Calu3 (cell line): ENCODE measurements at places on chromosomes 5 and 9.

GRCh38 chr5:68884144-68884754 lies 209.6 kb upstream of the SLC30A5 start:
- no peak for DNase-seq

DNA sequence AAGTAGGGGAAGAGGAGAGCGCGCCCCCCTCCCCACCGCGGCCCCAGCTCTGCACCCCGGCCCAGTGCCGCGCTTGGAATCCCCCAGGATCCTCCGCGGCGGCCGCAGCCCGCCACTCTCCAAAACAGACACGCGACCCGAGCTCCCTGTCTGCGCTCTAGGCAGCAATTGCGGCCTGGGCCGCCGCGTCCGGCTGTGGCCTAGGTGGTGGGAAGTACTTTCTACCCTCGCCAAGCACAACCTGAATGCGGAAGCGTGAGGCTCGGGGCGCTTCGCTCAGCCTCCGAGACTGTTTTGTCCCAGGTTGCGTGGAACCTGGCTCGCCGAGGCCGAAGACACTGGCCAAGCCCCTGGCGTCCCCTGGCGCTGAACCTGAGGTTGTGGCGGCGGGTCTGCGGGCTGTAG lies 3.3 kb upstream of the FOXB2 start:
- no peak for DNase-seq

DNA sequence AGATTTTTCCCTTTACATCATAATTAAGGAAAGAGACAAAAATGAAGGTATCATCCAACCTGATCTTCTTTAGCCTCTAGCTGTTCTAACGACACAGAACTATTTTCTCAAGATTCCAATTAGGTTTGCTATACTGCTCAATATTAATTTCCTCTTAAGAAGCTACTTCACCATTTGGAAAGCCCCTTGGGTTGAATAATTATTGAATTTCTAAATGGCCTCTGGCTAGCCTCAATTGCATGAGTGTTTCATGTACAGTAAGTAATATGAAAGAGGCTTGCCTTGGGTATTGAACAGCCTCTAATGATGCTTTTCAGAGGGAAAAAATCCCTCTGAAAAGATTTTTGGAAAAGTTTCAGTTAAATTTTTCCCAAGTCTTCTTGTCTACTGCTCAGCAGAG lies 3.7 kb upstream of the MOB3B start:
- no peak for DNase-seq

DNA sequence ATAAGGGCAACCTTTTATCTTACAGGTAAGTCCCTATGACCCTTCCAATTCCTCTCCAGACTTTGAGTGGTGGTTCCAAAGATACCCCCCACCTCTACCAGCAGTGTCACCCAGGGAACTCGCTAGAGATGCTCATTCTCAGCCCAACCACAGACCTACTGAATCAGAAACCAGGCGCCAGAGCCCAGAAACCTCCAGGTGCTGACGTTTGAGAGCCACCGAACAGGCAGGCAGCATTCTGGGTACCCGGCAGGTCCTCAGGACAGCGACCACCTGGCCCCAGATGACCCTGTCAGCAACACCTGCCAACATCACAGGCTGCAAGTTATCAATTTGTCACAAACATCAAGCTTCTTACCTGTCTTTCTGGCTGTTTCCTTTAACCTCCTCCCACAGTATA lies 19.5 kb downstream of the RAPGEF1 start:
- DNase-seq = no peak

- no peak for DNase-seq
Measured at GRCh38 chr5:161900981-161901380, 53.1 kb downstream of the GABRA1 start.

DNA sequence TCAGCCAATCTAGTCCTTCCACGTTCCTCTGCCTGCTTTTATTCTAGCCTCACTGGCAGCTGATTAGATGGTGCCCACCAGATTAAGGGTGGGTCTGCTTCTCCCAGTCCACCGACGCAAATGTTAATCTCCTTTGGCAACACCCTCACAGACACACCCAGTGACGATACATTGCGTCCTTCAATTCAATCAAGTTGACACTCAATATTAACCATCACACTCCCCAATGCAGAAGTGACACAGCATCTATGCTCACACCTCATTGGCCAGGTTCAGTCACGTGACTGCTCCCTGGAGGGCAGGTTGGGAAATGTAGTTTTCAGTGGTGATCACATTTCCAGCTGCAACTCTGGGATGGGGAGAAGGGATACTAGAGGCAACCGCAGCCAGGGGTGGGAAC lies 13.0 kb downstream of the SUSD3 start:
- peak; percentile 24 for DNase-seq

- no peak for DNase-seq
Measured at GRCh38 chr5:1507457-1507856, 16.3 kb downstream of the LPCAT1 start.

DNA sequence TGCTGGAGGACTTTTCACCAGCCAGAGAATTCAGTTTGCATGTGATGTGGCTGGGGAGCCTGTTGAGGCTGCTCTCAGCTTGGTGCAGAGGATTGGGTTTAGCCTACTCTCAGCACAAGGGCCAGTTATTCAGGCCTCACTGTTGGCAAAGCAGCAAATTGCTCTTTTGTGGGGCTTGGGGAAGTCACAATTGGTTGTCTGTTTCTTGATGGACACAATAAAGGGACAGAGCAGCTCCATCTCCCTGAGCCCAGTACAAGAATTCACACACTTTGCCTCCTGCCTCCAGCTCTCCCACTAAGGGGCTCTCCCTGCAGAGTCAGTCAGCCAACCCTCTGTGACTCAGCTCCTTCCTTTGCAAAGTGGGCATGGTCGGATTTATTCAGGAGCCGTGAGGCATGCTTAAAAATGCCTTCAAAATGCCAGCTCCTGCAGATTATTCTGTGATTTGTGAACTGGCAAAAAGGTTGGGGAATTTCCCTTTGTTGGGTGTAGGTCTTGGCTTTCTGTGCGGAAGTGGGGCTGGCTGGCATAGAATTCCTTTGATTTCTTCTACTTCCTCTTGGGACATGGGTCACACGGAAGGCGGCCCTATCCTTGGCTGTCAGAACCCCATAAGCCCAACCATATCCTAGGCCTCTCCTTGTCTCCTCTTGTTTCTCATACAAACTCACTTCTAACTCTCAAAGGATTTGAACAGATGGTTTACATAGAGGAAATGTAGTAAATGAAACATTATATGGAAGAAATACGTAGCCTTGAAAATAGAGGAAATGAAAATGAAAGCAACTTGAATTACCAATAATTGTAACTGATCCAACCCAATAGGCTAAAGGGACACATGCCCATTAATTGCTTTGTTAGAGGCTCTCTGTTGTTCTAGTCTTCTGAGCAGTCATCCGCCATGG lies 118.7 kb upstream of the CD180 start:
- DNase-seq = peak; percentile 50

- no peak for DNase-seq
Measured at GRCh38 chr5:179361037-179361603, 15.9 kb upstream of the ADAMTS2 start.

DNA sequence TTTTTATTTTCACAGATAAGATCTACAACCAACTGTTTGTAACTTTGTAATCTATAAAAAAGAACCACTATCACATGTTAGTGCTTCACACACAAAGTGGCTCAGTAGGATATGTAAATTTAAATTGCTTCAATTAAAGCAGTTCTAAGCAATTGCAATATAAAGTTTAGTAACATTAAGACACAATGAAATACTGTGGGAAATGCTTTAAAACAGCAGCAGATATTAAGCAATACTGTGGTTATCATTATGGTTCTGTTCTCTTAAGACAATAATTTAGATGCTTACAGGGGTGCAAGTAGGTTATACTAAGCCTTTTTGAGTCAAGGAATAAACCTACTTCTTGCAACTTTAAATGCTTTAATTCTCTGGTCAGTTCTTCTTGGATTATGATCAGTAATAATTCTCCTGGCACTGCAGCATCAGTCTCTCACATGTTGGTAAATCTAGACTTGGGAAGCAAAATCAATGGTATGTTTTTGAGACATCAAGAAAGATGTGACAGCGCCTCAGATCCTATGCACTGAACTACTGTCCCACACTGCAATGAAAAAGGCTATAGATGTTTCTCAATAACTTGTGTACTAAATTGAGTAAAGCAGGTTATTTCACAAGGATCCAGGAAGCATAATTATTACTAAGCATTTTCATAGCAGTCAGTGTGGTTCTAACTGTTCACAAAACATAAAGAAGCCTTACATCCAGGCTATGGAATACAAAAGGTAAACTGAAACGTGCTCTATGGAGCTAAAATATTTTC lies 338.7 kb upstream of the PDE4D start:
- DNase-seq = no peak

DNA sequence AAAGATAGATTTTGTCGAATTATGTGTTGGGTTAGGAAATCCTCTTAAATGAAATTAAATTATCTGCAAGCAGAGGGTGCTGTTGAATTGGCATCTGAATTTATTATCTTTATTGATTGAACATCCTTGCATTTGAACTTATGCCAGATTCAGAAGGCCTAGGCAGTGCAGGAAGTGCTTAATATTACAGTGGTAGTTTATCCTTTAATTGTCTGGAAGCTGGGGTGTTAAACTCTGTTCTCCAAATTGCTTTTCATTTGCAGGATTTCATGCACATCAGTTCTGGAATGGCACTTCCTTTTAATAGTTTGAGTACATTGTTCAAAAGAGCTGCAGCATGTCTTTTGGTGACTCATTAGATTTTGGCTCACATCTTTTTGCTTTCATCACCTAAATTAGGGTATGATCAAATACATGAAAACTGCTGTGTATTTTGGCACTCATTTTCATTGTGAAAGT lies 186.3 kb downstream of the KDM4C start:
- DNase-seq = no peak

- DNase-seq = no peak
Measured at GRCh38 chr5:107502676-107503060, 168.1 kb downstream of the EFNA5 start.

- DNase-seq = no peak
Measured at GRCh38 chr5:53827211-53827651, 266.8 kb downstream of the NDUFS4 start.

- peak; percentile 7 for DNase-seq
Measured at GRCh38 chr5:143002459-143003327, 232.5 kb downstream of the ARHGAP26 start.

DNA sequence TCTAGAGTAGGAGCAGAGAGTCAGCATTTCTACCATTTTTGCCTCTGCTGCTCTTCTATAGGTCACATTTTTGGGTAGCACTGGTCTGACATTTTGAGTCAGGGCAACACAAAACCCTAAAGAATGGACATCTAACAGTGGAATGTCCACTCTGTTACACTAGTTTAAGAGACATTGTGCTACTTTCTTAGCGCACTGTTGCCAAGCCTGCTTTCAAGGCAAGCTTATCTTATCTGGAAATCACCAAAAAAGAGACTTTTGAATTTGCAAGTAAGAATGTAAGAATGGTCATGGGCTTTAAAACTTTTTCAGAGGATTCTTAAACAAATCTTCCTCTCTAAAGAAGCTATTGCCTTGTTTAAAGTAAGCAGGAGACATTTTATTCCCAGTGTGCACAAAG lies 73.0 kb upstream of the STARD4 start:
- DNase-seq = no peak

DNA sequence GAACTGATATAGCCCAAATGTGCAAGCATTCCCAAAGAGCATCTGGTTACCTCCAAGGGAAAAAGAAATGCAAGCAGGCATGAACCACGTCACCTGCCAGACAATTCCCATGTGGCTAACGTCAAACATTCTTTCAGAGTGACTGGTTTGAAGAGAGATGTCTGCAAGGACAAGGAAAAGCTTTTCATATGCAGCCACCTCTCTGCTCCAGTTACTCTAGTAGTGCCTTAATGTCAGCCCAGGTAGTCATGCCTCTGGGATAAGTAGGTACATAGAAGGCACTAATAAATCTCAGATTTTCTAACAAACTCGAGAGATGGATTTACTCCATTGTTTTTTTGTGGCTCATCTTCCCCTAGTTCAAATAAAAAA lies 96.8 kb upstream of the IFNK start:
- DNase-seq = peak; percentile 44
